ENCODE measurements at places on chromosomes 5 and 9.
A peak's percentile ranks its signal among the peaks of the same experiment; 100 is the strongest.

DNA sequence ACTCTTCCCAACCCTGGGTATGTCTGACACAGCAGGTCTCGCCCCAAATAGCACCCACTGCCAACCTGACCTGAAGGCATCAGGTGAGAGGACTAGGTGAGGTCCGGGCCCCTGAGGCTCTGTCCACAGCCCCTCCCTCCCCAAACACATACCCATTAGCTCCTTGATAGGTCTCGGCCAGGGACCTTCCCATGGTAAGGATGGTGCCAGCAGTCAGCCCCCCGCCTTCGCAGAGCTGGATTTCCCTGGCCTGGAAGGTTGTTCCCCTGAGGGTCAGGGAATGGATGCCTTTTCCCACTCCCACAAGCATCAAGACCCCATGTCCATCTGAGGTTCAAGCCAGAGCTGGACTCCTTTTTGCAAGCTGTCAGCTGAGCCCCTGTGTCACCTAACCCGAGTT is 2.7 kb downstream of the ENHO start:
- DNase-seq: no peak

DNA sequence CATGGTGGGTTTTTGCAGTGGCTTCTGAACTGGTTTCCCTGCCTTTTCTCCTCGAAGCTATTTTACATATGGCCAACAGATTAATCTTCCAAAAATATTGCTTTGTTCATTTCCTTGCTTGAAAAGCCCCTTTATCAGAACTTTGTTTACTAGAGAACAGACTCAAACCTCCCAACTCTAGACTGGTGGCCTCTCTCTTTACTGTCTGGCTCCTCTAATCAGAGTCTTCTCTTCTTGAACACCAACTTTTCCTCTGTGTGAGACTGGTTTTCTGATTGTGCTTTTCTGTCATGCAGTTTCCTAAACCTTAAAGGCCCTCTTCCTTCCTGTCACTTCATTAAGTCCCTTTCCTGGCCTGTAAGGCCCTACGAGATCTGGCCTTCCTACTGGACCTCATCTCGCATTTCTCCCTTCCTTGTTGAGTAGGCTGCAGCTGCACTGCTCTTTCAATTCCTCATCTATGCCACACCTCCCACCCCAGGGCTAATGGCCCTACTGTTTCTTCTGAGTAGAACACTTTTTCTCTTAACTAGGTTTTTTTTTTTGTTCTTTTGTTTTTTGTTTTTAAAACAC is 5.7 kb downstream of the C9orf43 start:
- DNase-seq: no peak

- no peak for DNase-seq
Observed at GRCh38 chr9:90054810-90055209, 450.0 kb downstream of the GADD45G start.

DNA sequence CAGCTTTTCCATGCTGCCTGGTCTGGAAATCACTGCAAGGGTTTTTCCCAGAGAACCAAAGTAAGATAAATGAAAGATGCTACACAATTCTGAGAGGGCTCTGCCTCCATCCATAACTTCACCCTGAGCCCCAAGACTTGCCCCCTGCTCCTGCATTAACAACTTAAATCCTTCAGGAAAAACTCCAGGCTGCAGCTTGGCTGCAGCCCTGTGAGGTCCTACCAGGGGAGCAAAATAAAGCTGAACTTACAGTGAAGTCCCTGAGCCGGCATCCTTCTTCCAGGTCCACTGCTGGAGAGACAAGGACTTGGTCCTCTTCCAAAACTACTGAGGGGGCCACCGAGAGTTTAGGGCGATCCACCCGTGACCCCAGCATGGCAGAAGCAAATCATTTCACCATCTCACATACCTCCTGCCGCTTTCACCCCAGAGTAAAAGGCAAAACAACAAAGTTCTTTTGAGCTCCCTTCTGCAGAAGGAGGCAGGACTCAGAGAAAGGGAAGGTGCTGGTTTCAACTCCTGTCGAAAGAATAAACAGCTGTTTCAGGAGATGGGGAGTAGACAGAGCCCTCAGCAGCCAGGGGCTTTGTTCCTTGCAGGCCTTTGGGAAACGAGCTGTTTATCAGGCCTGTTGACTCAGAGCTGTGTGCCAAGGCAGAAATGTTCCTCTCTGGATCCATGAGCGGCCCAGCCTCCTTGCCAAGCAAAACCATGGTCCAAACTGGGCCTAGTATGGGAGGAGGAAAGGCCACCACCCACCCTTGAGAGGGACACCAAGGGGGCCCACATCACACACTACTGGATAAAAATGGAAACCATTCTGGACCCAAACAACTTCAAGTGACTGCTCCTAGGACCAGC is 20.6 kb downstream of the GGTA1 start:
- DNase-seq: no peak

GRCh38 chr5:111043712-111044506 is 27.6 kb upstream of the TSLP start:
- no peak for DNase-seq

GRCh38 chr5:95843733-95844223 is 21.3 kb upstream of the GLRX start:
- DNase-seq: no peak

DNA sequence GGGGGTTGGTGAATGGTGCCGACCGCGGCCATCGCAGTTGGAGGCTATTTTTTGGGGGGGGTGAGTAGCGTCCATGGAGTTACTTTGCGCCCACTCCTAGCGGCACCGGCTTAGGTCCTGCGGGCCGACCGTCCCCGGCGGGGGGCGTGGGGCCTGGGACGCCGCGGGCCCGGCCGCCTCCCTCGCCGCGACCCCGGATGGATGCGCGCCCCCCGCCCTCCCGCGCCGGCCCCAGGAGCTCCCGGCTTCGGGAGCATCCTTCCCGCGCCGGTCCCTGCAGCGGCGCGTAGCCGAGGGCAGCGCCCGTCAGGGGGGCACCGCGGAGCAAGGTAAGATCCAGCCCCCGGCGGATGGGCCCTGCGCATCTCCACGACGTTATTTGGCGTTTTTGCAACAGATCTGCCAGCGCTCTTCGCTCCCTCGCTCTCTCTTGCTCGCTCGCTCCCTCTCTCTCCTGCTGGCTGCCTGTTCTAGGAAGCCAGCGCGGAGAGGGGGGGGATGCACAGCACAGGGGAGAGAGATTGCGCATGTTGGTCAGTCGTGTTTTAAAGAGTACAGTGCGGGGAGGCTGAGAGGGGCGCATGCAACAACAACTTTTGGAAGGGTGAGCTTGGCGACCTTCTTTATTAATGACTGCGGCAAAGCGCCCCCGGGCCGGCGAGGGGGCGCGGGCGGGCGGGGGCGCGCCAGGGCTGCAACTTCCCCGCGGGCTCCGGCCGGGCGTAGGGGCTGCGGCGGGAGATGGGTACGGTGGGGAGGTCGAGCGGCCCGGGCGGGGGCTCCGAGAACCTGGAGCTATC is 413 bp downstream of the JADE2 start:
- DNase-seq: peak; percentile 67

- no peak for DNase-seq
Observed at GRCh38 chr5:113108485-113108884, 131.9 kb downstream of the DCP2 start.

- no peak for DNase-seq
Observed at GRCh38 chr5:170625221-170626165, 121.7 kb downstream of the KCNIP1 start.

DNA sequence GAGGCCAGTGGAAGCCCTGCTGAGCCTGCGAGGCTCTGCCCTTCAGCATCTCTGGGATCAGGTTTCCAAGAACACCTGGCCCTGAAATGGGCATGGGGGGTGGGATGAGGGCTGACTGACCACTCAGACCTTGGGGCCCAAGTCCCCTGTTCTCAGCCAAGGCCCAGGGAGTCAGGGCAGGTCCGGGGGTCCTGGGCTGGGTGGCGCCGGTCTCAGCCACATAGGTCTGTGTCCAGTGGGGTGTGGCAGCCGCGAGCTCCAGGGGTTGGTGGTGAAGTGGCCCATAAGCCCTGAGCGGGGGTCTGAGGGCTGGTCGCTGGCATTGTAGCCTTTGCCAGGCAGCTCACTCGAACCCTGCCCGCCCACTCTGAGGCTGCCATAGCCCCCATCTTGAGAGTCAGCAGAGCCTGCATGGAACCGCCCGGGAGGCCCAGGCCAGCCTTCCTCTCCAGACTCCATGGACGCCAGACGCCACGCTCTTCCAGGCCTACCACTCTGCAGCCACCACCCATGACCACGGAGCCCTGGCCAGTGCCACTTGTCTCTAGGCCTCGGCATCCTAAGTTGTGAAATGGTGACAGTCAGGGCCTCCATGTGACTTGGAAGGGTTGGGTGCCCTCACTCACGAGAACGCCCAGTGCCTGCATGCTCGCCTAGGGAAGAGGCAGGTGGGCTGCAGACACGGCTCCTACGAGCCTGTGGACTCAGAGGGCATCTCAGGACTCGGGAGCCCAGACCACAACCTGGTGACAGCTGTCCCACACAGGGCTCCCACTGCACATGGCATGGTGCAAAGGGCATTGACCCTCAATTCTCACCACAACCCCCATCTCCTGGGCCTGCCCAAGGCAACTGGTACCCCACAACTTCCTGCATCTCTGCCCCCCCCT is 6.7 kb upstream of the DBH start:
- no peak for DNase-seq

- DNase-seq: no peak
Observed at GRCh38 chr5:138950421-138951031, 75.4 kb upstream of the LRRTM2 start.

- no peak for DNase-seq
Observed at GRCh38 chr5:135864503-135865435, 30.3 kb downstream of the SLC25A48 start.

DNA sequence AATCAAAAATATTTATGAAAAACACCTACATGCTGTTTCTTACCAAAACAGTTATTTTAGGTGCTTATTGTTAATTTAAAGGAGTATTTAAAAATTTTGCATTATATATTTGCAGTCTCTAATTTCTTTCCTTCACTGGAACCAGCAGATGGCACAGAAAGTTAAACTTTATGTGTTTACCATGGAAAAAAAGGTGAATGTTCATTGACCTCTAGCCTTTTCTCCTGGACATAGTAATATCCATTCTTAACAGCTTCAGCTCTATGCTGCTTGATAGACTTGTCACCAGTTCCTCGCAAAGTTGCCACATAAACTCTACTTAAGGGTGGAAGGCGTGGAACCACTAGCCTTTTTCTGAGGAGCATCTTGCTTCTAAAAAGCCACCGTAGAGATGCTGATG is 38.7 kb upstream of the NUDT12 start:
- no peak for DNase-seq

GRCh38 chr9:78064075-78064474 is 32.5 kb upstream of the GNAQ start:
- DNase-seq: no peak

- DNase-seq: peak; percentile 64
Observed at GRCh38 chr5:142655339-142656267, 30.3 kb downstream of the FGF1 start.

GRCh38 chr9:114114364-114114763 is 15.3 kb upstream of the KIF12 start:
- no peak for DNase-seq
